ENCODE measurements at places on chromosomes 2 and 18.

DNA sequence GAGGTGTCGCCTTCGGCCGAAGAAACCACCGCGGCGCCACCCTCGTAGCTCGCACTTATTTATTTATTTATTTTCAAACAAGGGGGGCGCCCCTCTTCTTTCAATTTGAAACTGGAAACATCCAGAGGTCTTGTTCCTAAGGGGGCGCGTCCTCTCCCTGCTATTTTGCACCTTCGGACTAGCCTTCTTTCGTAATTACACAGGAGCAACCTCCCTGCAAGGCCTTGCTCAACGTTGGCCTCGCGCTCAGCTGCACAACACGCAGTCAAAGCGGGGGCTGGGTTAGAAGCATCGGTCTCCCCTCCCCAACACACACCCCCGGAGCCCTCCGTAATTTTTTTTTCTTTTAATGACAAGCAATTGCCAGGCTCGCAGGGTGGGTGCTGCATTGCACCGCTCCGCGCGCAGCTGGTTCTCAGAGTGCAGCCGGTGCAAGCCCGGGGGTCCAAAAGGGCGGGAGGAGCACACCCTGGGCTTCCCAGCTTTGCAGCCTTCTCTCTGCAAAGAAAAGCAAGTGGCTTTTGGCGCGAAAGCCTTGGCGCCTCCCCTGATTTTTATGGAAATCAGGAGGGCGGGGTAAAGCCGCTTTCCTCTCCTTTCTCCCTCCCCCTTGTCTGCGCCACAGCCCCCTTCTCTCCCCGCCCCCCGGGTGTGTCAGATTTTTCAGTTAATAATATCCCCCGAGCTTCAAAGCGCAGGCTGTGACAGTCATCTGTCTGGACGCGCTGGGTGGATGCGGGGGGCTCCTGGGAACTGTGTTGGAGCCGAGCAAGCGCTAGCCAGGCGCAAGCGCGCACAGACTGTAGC, at the start of gene MYCN:
Gene MYCN (plus strand): TSS at position 697 of the 807 bp plus-strand sequence. CDS start 1,515 bp downstream, outside the sequence.
- DNase-seq, result peak; percentile 27
- H3K4me1 ChIP-seq, result peaks cover 34% of the 10 kb centered on the region
- peak within 1 kb of the TSS; percentile 9 for H3K27ac ChIP-seq
- peaks cover 38% of the 10 kb centered on the region for H3K27me3 ChIP-seq
- no peaks in the 10 kb centered on the region for H3K36me3 ChIP-seq

DNA sequence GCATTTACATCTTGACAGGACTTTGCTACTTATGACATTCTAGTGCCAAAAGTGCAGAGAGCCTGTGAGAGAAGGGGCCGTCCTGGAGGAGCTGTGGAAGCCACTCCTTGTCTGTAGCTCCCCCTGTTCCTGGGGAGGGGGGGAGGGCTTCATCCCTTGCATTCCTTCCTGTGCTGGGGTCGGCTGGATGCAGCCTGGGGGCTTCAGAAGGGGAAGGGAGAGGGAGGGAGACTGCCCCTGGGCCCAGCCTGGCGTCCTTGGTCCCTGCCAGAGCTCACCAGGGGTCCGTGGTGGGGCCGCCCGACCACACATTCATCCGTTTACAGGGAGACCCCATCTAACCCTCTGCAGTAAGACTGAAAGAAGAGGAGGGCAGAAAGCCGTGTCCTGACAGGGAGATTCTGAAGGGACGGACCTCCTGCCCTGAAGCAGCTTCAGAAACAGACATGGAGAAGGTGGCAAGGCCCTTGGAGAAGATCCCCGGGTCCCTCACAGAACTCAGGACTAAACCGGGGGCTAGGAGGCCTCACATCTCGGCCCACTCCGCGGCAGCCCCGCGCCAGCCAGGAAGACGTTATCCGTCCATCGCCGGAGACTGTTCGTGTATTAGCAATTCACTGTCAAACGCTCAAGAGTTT, 258.3 kb upstream of the SALL3 start:
- no peaks in the 10 kb centered on the region for H3K36me3 ChIP-seq
- no peak for DNase-seq
- H3K27me3 ChIP-seq, result peaks cover 28% of the 10 kb centered on the region
- H3K4me1 ChIP-seq, result no peaks in the 10 kb centered on the region
- no peak overlapping the region for H3K4me3 ChIP-seq
- H3K27ac ChIP-seq, result no peak overlapping the region

GRCh38 chr2:134657650-134658250, 61.0 kb downstream of the TMEM163 start:
- no peak for DNase-seq
- H3K36me3 ChIP-seq, result no peaks in the 10 kb centered on the region
- no peak overlapping the region for H3K4me3 ChIP-seq
- H3K27me3 ChIP-seq, result no peaks in the 10 kb centered on the region

DNA sequence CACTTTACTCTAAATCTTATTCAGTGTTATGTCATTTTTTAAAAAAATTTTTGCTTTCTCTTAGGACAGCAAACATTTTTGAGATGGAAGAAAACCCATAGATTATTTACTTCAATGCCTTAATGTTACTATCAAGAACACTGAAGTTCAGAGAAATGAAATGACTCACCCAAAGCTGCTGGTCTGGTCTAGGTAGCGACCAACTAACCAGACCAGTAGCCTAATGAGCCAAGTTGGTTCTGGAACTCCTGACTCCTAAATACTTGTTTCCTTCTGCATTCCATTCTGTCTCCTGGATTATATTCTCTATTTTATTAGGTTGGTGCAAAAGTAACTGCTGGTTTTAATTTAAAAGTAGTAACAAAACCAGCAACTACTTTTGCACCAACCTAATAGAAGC, 35.4 kb downstream of the SLC8A1 start:
- H3K4me1 ChIP-seq, result peaks cover 62% of the 10 kb centered on the region
- no peak overlapping the region for H3K4me3 ChIP-seq
- no peak overlapping the region for H3K27ac ChIP-seq
- DNase-seq, result no peak

GRCh38 chr2:136005462-136006196, 20.2 kb upstream of the DARS1 start:
- no peak for DNase-seq
- no peak overlapping the region for H3K27ac ChIP-seq
- H3K27me3 ChIP-seq, result no peaks in the 10 kb centered on the region
- no peak overlapping the region for H3K4me3 ChIP-seq
- peaks cover 30% of the 10 kb centered on the region for H3K4me1 ChIP-seq
- no peaks in the 10 kb centered on the region for H3K36me3 ChIP-seq

DNA sequence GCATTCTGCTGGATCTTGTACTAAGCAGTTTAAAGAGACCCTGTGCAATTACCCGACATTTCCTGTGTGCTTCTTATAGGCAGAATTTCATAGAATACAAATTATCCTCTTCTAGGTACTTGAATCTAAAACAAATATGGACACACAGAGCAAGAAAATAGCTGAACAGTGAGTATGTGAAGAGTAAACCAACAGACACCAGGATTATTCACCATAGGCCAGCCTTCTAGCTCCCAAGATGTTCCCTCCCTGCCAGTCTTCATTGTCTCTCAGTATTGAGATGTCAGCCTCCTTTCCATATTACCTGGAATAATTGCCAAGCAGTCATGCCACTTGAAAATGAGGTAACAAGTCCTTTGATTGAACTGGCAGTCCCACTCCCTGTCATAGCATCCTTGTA, 187.1 kb downstream of the PTPRM start:
- H3K4me1 ChIP-seq, result peaks cover 27% of the 10 kb centered on the region
- no peaks in the 10 kb centered on the region for H3K27me3 ChIP-seq
- DNase-seq, result no peak
- no peak overlapping the region for H3K4me3 ChIP-seq

DNA sequence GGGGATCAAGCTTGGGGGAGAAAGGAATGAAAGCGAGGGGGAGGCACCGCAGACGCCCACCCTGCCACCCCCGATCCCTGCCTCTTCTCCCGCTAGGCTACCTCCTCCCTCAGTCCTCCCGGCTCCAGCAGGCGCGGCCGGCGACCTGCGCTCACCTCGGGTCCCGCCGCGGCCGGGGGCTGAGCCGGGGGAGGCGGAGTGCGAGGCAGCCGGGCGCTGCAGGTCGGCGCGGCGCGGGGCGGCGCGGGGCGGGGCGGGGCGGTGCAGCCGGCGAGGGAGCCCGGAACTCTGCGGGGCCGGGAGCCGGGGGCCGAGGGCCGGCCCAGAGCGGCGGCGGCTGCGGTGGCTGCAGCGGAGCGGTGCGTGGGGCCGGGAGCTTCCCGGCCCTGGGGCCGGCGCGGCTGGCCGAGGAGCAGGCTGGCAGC, 477 bp downstream of the ACVR1 start:
- H3K4me1 ChIP-seq, result peaks cover 21% of the 10 kb centered on the region
- H3K27ac ChIP-seq, result peak overlapping the region; percentile 93
- peak; percentile 47 for DNase-seq
- H3K4me3 ChIP-seq, result peak overlapping the region; percentile 76
- H3K36me3 ChIP-seq, result no peaks in the 10 kb centered on the region

DNA sequence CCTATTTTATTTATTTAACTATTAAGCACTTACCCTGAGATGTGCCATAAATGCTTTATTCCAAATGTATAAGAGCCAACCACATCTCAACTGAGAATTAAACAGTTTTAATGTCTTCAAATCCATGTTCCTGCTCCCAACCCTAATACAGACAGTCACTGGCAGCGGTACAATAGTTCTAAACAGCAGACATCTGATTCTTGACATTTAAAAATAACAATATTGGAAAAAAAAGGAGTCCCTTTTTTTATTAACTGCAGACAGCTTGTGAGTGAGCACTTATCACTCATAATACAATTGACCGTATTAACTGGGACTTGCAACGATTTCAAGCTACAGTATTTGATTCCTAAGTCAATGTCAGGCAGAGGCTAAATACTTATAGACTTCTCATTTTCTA, 424.6 kb downstream of the TGIF1 start:
- H3K36me3 ChIP-seq, result no peaks in the 10 kb centered on the region
- no peak for DNase-seq
- no peaks in the 10 kb centered on the region for H3K4me1 ChIP-seq
- H3K4me3 ChIP-seq, result no peak overlapping the region
- no peak overlapping the region for H3K27ac ChIP-seq
- H3K27me3 ChIP-seq, result no peaks in the 10 kb centered on the region

DNA sequence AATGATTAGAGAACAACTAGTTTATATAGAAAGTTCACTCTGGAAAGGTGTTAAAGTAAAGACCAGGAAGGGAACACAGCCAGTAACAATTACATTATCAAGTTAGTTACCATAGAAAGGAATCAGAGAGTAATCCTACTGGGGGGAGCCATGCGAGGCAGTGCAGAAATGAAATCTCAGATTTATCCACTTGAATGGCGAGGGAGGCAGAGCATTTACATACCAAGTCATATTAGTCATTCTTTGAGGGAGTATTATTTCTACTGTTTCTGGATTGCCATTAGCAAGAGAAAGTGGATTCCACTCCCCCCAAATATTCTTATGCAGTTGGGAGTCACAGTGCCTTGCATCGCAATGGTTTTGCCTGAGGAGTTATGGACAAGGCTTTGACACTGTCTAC, 472.7 kb upstream of the TRIB2 start:
- no peaks in the 10 kb centered on the region for H3K36me3 ChIP-seq
- no peak for DNase-seq
- no peaks in the 10 kb centered on the region for H3K27me3 ChIP-seq
- H3K4me1 ChIP-seq, result no peaks in the 10 kb centered on the region
- H3K27ac ChIP-seq, result no peak overlapping the region

DNA sequence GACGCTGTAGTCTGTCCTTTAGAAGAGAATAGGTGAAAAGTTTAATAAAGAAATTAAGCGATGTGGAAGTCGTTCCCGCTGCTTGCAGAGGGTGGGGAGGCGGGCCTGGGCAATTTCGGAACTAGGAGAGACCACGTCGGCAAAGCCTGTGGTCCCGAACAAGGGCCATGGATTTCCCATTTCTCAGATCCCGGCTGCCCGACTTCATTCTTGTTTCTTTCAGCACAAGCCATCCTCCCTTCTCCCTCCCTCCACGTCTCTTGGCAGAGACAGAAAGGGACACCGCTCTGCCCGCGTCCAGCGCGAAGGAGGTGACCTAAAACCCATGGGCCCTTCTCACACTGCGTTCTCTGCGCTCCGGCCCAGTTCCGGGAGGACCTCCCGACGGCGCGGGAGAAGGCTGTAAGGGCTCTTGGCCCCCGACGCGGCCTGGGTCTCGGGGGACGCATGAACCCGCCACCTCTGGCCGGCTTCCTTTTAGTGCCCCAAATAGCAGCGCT, 2.2 kb upstream of the BCL2L11 start:
- no peaks in the 10 kb centered on the region for H3K36me3 ChIP-seq
- peaks cover 44% of the 10 kb centered on the region for H3K27me3 ChIP-seq
- H3K4me1 ChIP-seq, result peaks cover 55% of the 10 kb centered on the region
- peak overlapping the region; percentile 67 for H3K27ac ChIP-seq

DNA sequence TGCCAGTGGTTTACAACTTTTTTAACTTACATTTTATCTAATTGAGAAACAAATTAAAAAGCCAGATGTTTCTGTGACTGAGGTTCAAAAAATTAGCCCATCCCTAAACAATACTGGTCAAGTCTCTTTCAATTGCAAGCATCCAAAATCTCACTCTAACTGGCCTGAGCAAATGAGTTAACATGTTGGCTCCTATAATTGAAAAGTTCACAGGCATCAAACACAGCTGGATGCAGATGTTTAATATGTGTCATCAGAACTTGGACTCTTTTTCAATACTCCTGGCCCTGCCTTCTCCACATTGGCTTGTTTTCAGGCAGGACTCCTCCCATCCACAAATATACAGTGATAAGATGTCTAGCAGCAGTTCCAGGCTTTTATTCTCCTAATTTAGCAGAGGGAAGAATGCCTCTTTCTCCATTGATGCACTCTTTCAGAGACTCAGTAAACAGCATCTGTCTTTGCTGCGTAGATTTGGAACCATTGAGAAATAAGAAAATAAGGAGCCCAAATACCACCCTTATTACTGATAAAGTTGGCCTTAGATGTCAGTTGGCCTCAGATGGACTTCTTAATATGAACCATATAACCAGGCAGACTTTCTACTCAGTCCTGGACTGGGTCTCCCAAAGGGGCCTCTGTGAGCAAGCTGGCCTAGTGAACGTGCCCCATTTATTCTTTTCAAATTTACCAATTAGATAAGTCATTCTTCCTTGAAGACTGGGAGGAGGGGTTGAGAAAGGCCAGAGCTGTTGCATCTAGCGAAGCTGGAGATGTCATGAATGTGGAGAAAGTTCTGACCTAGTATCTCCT, 30.4 kb upstream of the FN1 start:
- no peak overlapping the region for H3K4me3 ChIP-seq
- DNase-seq, result no peak
- peak overlapping the region; percentile 60 for H3K27ac ChIP-seq
- H3K4me1 ChIP-seq, result peaks cover 15% of the 10 kb centered on the region

DNA sequence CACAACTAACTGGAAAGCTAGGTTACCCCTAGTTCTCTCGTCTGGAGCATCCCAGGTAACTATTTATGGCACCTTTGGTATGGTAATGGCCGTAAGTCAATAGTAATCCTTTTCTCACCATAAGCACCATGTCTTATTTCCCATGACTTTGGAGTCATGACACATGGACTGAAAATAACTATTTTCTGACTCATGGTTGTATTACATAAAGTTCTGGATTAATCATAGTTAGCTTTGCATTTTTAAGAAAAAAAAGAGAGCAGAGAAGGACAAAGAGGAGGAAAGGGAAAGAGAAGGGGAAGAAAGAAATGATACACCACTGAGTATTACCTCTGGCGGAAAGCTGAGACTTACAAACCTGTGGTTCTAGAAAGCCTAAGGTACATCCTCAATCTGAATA, 99.3 kb downstream of the BIN1 start:
- no peaks in the 10 kb centered on the region for H3K4me1 ChIP-seq
- H3K4me3 ChIP-seq, result no peak overlapping the region
- no peak for DNase-seq
- no peak overlapping the region for H3K27ac ChIP-seq
- H3K36me3 ChIP-seq, result no peaks in the 10 kb centered on the region
